ENCODE measurements at places on chromosomes 12 and 14. TPM values are rescaled to one million over a fixed set of nuclear protein-coding genes. Genes with fewer than 3 reads are reported as not detected.

Gene PLEKHD1
- 0.53 TPM for total RNA-seq

Gene LRRK2
- 5.9 TPM for total RNA-seq

Gene TIGAR
- total RNA-seq = 3.1 TPM

Gene PLEKHG3
- 24.7 TPM for total RNA-seq

Gene TM7SF3
- total RNA-seq = 25.7 TPM

Gene NXPH4
- total RNA-seq = 1.2 TPM

Gene TRPV4
- 0.13 TPM for total RNA-seq

- H3K27me3 ChIP-seq = no peaks in the 10 kb centered on the region
- no peak overlapping the region for H3K4me3 ChIP-seq
- no peak overlapping the region for H3K27ac ChIP-seq
These were observed 30.4 kb downstream of the FBXO34 start for GRCh38 chr14:55301437-55302121.

GRCh38 chr14:23360496-23360895 is 4.5 kb downstream of the EFS start:
- peaks cover 12% of the 10 kb centered on the region for H3K27me3 ChIP-seq
- peaks cover 46% of the 10 kb centered on the region for H3K4me1 ChIP-seq
- H3K4me3 ChIP-seq = no peak overlapping the region
- H3K36me3 ChIP-seq = peaks cover 68% of the 10 kb centered on the region
- no peak for DNase-seq
- H3K27ac ChIP-seq = no peak overlapping the region

DNA sequence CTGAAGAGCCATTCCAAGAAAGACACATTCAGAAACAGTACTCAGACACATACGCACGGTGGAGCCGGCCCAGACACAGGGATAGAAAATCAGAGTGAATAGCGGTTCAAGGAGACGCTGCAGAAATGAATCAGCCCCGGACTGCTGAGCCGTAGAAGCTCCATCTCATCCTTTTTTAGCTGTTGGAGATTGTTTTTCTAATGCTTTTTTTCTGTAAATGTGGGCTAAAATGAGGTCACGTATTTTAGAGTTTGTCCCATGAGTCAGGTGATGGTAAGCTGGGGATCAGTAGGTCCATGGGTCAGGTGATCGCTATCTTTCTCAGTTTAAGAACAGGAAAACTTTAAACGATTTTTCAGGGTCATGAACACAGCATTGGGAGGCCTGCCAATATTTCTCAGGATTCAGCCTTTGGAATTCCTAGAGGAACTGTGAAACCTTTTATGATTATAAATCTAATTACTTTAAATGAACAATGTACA is 202.4 kb downstream of the ITPR2 start:
- no peaks in the 10 kb centered on the region for H3K27me3 ChIP-seq
- no peak overlapping the region for H3K27ac ChIP-seq
- H3K36me3 ChIP-seq = no peaks in the 10 kb centered on the region

GRCh38 chr12:122527478-122527944 is 462 bp downstream of the KNTC1 start:
- no peaks in the 10 kb centered on the region for H3K27me3 ChIP-seq
- H3K36me3 ChIP-seq = peaks cover 6% of the 10 kb centered on the region
- DNase-seq = peak; percentile 27
- H3K27ac ChIP-seq = peak overlapping the region; percentile 65

- peak; percentile 77 for DNase-seq
- peak overlapping the region; percentile 72 for H3K27ac ChIP-seq
- H3K36me3 ChIP-seq = no peaks in the 10 kb centered on the region
- H3K4me1 ChIP-seq = peaks cover 11% of the 10 kb centered on the region
- no peaks in the 10 kb centered on the region for H3K27me3 ChIP-seq
- H3K4me3 ChIP-seq = no peak overlapping the region
These were observed 72.8 kb downstream of the GALNT4 start for GRCh38 chr12:89451841-89452251.

GRCh38 chr12:14731821-14732220 is 35.4 kb upstream of the GUCY2C start:
- no peak overlapping the region for H3K27ac ChIP-seq
- no peak overlapping the region for H3K4me3 ChIP-seq
- no peaks in the 10 kb centered on the region for H3K36me3 ChIP-seq
- H3K27me3 ChIP-seq = no peaks in the 10 kb centered on the region
- H3K4me1 ChIP-seq = no peaks in the 10 kb centered on the region
- DNase-seq = no peak

DNA sequence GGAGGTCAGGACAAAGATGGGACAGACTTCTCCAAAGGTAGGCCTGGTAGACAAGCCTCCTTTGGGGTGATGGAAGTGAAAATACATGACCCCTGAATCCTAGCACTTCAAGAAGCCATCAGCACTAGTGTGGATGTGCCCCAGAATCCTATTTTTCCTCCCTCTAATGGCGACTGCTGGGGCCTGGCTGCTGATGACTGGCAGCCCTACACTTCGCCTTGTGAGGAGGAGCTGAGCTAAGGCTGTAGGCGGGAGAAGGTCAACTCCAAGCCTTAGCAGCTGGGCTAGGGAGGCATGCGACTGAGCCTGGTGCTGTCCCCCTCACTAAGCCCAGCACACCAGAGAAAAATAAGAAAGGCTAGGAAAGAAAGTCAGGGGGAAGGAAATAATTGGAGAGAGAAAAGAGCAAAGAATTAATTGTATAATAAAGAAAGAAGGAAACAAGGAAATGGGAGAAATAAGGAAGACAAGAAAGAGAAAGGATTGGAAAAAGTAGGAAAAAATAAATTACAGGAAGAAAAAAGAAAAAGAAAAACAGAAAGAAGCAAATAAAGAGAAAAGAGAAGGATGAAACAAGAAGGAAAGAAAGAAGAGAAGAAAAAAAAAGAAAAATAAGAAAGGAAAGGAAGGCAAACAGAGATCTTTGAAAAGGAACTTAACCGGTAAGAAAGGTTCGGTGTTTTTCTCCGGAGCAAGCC is 4.7 kb upstream of the HOXC10 start:
- H3K27me3 ChIP-seq = peaks cover 76% of the 10 kb centered on the region
- peak overlapping the region; percentile 98 for H3K27ac ChIP-seq
- H3K4me3 ChIP-seq = peak overlapping the region; percentile 54
- H3K4me1 ChIP-seq = peaks cover 84% of the 10 kb centered on the region

- peak overlapping the region; percentile 98 for H3K27ac ChIP-seq
- H3K27me3 ChIP-seq = peaks cover 5% of the 10 kb centered on the region
- peaks cover 48% of the 10 kb centered on the region for H3K4me1 ChIP-seq
- peak overlapping the region; percentile 41 for H3K4me3 ChIP-seq
- peak; percentile 97 for DNase-seq
- no peaks in the 10 kb centered on the region for H3K36me3 ChIP-seq
These were observed 1.1 kb upstream of the NFATC4 start for GRCh38 chr14:24366721-24367513.

DNA sequence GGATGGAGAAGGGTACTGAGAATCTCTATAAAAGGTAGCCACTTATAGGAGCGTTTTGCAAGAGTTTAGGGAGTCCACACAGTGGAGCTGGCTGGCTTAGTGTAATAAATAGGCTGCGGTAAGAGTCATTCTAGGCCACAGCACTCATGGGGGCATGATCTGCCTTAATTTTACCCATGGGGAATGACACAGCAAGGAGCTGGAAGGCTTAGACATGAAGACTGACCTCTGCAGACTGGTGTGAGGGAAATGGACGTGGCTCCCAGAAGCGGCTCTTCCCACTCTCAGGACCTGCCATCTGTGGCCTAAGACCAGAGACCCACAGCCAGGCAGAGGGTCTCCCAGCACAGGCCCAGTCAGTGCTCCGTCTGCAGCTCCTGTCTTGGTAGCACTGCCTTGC is 173.3 kb downstream of the PPM1H start:
- H3K4me1 ChIP-seq = peaks cover 13% of the 10 kb centered on the region
- no peaks in the 10 kb centered on the region for H3K27me3 ChIP-seq
- DNase-seq = no peak

DNA sequence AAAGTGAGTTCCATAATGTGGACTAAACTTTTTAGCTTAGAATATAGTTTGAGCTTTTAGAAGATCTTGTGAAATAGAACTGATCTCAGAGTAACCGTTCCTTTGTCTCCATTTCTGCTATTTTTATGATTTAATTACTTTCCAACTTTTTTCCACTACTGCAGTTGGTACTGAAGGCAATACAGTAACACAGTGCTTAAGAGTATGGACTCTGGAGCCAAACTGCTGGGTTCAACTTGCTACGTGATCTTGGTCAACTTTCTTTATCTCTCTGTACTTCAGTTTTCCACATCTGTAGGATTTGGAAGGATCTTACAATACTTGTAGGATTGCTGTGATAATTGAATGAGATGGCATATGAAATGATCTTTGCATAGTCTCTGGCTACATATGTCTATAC is 40.9 kb downstream of the ATXN7L3B start:
- no peaks in the 10 kb centered on the region for H3K4me1 ChIP-seq
- no peak overlapping the region for H3K4me3 ChIP-seq
- no peaks in the 10 kb centered on the region for H3K27me3 ChIP-seq

DNA sequence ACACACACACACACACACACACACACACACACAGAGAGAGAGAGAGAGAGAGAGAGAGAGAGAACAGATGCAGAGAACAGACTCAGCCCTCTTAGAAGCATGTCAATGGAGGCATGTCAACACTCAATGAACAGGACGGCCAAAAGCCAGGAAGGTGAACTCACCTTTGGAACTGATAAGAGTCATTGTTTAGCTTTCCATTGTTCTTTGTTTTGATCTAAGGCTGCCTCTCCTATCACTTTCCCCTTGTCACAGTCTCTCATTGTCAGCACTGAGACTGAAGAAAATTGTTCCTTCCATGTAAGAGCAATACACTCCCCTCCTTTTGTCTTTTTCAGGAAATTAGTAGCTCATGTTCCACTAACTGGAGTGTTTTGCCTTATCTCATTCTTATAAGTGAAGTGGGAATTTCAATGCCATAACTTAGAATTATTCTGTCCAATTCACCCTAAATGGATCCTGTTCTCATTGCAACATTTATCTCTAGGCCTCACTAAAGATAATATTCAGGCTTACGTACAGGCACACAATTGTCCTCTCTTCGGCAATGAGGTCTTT is 218.0 kb downstream of the DUSP6 start:
- no peak for DNase-seq
- no peak overlapping the region for H3K4me3 ChIP-seq
- no peaks in the 10 kb centered on the region for H3K4me1 ChIP-seq
- no peaks in the 10 kb centered on the region for H3K36me3 ChIP-seq
- no peaks in the 10 kb centered on the region for H3K27me3 ChIP-seq

GRCh38 chr14:77036484-77037214 is 8.1 kb upstream of the IRF2BPL start:
- H3K4me1 ChIP-seq = peaks cover 88% of the 10 kb centered on the region
- H3K27me3 ChIP-seq = no peaks in the 10 kb centered on the region
- DNase-seq = no peak
- H3K27ac ChIP-seq = peak overlapping the region; percentile 99
- H3K4me3 ChIP-seq = no peak overlapping the region

- no peak overlapping the region for H3K4me3 ChIP-seq
- peak; percentile 89 for DNase-seq
- H3K4me1 ChIP-seq = peaks cover 23% of the 10 kb centered on the region
- H3K27me3 ChIP-seq = no peaks in the 10 kb centered on the region
- H3K27ac ChIP-seq = peak overlapping the region; percentile 78
- peaks cover 2% of the 10 kb centered on the region for H3K36me3 ChIP-seq
These were observed 40.9 kb downstream of the NT5DC3 start for GRCh38 chr12:103799857-103800771.

DNA sequence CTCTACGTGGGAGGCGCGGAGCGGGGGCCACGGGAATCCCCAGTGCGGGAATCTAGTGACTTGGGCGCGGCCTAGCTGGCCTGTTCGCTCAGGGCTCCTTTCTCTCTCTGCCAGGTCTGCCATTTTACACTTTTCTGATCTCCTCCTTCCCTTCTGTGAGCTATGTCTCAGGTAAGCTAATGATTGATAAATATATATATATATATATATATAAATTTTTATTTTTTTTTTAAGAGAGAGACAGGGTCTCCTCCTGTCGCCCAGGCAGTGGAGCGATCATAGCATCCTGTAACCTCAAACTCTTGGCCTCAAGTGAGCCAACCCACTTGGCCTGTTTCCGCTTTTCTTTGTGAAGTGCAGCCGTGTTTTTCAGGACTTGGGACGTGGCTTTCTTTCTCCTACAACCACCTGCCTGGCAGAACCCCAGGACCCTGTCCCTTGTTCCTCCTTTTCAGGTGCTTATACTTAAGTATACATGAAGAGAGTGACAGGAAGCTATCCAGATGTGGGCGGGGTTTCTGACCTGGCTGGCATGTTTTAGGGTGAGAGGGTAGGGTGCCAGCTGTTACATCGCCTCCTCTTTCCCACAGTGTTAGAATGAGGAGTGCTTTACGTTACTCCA is 547 bp downstream of the ZNF140 start:
- H3K36me3 ChIP-seq = peaks cover 42% of the 10 kb centered on the region
- peak; percentile 32 for DNase-seq
- peak overlapping the region; percentile 100 for H3K27ac ChIP-seq
- H3K27me3 ChIP-seq = no peaks in the 10 kb centered on the region

- no peaks in the 10 kb centered on the region for H3K36me3 ChIP-seq
- H3K27ac ChIP-seq = no peak overlapping the region
- H3K4me3 ChIP-seq = no peak overlapping the region
These were observed 27.7 kb upstream of the TMED10 start for GRCh38 chr14:75204116-75204515.

DNA sequence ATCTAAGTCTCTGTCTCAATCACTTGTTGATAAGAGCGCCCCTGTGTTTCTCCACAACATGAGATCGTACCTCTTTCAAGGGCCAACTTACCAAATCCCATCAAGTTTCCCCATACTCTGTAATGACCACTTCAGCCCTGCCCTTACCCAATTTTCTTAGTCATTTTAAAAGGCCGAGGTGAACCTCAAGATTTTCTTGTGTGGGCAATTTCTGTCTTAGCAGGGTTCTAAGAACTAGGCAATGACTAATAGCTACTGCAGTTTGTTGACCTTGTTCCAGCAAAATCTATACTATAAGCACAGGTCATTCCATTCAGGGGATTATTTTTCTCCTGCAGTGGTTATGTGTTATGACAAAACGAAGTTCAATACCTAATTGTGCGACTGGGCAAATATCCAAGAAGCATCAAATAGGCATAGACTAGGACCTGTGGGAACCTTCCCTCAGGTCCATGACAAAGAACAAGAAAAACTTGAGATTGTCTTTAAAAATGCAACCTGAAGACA is 359.8 kb downstream of the PCNX1 start:
- no peaks in the 10 kb centered on the region for H3K4me1 ChIP-seq
- H3K27ac ChIP-seq = no peak overlapping the region
- no peaks in the 10 kb centered on the region for H3K27me3 ChIP-seq
- DNase-seq = no peak

- DNase-seq = no peak
- no peaks in the 10 kb centered on the region for H3K27me3 ChIP-seq
- H3K4me1 ChIP-seq = no peaks in the 10 kb centered on the region
- no peaks in the 10 kb centered on the region for H3K36me3 ChIP-seq
These were observed 18.1 kb downstream of the C12orf75 start for GRCh38 chr12:105348561-105348960.

- no peak overlapping the region for H3K27ac ChIP-seq
- H3K4me3 ChIP-seq = no peak overlapping the region
- no peaks in the 10 kb centered on the region for H3K4me1 ChIP-seq
- H3K27me3 ChIP-seq = no peaks in the 10 kb centered on the region
These were observed 11.8 kb upstream of the PHLDA1 start for GRCh38 chr12:76043377-76043776.

DNA sequence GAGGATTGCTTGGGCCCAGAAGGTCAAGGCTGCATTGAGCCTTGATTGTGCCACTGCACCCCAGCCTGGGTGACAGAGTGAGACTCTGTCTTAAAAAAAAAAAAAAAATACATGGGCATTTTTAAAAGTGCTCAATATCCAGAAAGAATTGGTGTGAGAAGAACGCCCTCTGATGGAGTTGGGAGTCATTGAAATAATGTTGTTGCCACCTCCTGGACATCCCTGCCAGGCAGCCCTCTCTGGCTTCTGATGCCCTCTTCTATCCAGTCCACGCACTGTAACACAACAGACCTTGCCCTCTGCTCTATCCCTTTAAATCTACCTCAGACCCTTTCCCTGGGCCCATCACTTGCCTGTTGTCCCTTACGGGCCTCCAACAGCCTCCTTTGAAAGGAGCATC is 4.9 kb downstream of the PTGDR start:
- DNase-seq = no peak
- H3K36me3 ChIP-seq = no peaks in the 10 kb centered on the region
- peaks cover 16% of the 10 kb centered on the region for H3K4me1 ChIP-seq
